Amygdala (tissue), 56 donors: ENCODE measurements at places on chromosomes 2 and 18.

- DNase-seq = no peak
These were observed 212.7 kb upstream of the COPS8 start for GRCh38 chr2:236872981-236873380.

GRCh38 chr2:70005752-70006446 is 44.5 kb upstream of the ASPRV1 start:
- DNase-seq = no peak

DNA sequence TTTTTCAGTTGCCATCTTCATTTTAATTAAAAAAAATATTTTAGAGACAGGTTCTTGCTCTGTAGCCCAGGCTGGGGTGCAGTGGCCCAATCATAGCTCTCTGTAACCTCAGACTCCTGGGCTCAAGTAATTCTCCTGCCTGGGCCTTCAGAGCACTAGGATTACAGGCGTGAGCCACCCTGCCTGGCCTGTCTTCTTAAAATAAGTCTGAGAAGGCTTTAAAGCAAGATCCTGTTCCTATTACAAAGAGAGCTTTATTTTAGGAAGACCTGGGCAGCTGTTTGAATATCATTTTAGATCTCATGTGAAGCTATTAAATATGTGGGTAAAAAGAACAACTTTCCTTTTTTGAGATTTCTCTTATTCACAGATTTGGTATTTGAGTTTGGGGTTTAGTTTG is 1.5 kb downstream of the FAM228A start:
- DNase-seq = no peak

- no peak for DNase-seq
These were observed 301.0 kb upstream of the HS6ST1 start for GRCh38 chr2:128619471-128620325.

DNA sequence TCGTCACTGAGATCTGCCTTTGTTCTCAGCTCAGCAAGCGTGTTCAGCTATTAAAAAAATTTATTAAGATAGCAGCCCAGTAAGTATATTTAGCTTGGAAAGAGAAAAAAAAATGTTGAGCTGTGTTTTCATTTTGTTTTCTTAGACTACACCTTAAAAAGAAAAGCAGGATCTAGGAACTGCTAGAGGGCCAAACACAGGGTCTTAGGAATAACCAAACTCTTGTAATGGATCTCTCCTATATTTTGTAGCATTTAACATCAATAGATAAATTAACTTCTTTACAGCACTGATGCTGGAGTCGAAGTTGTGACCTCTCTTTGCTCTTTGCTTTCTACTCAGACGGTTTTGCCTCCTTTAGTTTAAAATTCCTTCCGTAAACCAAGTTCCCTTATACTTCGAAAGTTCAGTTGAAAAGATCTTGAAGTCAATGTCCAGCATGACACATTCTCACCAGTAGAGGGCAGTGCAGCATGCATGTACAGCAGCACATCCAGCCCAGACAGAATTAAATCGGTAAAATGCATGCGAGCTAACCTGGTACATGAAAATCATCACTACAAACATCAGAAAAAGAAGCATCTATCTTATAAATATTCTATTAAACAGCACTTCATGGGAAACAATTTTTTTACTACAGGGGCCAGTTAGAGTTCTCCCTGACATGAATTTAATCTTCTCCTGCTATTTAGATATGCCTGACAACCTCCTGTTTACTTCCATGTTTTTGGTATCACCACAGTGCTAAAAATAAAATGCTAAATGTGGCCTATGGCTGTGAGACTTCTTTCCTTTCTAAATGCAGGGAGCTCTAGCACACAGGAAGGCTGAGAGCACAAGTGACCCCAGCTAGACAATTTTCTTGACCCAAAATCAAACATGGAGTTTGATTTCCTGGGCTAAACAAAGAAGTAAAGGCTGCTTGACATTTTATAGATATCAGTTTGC is 48.2 kb upstream of the MAP3K20 start:
- DNase-seq = no peak

DNA sequence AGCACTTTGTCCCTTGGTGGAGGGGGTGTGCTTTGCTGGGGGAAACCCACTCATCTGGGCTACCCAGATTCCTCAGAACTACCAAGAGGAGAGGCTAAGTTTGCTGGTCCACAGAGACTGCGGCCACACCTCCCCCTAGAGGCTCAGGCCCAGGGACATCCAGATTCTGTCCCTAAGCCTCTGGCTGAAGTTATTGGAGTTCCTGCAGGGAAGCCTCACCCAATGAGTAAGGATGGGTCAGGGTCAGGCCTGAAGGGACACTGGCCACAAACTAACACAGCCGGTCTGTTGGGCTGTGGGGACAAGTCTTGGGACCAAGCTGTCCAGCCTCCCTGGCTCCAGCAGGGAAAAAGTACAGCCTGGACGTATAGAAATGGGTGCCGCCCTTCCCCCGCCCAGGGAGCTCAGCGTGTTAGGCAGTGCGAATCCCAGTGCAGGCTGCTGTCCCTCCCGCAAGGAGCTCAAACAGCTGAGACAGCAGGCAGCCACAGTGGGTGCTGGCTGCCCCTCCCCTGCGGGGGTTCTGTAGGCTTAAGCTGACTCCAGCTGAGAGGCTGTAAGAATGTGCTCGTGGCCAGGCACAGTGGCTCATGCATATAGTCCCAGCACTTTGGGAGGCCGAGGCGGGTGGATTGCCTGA is 86.9 kb upstream of the ARL5A start:
- DNase-seq = no peak

- DNase-seq = peak; percentile 56
These were observed 47.1 kb upstream of the CCDC150 start for GRCh38 chr2:196592331-196592910.

GRCh38 chr18:13623871-13624270 is 102.5 kb downstream of the FAM210A start:
- peak; percentile 42 for DNase-seq

- DNase-seq = no peak
These were observed 67.4 kb downstream of the GYPC start for GRCh38 chr2:126723281-126723815.

GRCh38 chr2:80348953-80349352 is 44.4 kb upstream of the LRRTM1 start:
- DNase-seq = no peak

- no peak for DNase-seq
These were observed 269.4 kb downstream of the ETAA1 start for GRCh38 chr2:67666386-67667053.

GRCh38 chr2:28347596-28347995 is 45.1 kb upstream of the FOSL2 start:
- DNase-seq = no peak

DNA sequence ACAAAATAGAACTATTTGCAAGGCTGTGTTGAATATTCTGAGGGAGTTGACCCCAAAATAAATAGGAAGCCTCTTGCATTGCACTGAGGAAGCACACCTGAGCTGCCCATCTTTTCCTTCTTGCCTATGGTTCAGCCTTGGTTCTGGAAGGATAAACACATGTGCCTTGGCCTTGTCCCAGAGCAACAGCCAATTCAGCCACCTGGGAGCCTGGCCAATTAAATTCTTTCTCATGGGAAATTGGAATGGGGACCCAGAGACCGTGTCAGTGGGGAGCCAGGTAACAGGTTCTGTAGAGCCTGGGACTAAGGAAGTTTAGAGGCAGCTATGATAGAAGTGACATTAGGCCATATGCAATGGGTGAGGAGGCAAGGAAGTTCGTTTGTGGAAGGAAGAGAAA is 99.6 kb downstream of the KLF7 start:
- DNase-seq = no peak

DNA sequence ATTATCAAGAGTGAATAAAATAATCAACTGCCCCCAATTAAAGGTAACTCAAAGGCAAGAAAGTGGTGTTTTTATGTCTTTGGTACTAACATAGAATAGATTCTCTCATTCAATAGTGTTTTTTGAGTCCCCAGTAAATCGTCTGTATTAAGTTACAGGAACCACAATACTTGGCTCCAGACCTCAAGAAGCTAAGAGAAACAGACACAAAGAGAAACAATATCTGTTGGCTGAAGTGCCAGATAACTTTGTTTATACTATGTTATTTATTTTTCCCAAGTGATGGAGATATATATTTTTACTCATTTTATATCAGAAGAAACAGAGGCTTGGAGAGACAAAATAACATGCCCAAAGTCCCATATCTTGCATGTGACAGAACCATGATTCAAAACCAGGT is 201.7 kb upstream of the HNRNPA3 start:
- no peak for DNase-seq

- DNase-seq = no peak
These were observed 141.7 kb downstream of the RBMS1 start for GRCh38 chr2:160351956-160352355.

- DNase-seq = no peak
These were observed 131.6 kb upstream of the OTX1 start for GRCh38 chr2:62919041-62919440.

- DNase-seq = no peak
These were observed 760.0 kb upstream of the FSHR start for GRCh38 chr2:49914281-49914680.

DNA sequence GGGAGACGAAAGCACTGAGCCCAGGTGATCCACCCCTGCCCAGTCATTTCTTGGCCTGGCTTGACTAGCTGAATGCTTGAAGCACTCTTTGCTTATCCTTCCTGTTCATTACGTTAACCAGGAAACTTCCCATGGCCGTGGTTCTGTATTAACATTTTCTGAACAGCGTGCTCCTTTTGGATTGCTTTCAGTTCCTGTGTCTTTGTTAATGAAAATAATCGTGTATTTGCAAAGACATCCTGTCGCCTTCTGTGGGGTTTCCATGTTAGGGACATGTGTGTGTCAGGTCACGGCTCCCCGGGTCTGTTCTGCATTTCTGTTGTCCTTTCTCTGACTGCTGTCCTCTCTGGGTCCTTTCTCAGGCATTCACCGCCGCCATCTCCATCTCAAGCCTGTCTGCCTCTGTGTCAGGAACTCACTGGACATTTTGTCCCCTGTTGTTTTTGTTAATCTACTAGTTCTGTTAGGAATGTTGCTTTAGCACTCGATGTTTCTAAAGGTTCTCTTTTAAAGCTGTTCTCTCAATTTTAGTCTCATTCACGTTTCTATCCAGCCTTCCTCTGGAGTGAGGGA is 434.1 kb upstream of the HS6ST1 start:
- no peak for DNase-seq

DNA sequence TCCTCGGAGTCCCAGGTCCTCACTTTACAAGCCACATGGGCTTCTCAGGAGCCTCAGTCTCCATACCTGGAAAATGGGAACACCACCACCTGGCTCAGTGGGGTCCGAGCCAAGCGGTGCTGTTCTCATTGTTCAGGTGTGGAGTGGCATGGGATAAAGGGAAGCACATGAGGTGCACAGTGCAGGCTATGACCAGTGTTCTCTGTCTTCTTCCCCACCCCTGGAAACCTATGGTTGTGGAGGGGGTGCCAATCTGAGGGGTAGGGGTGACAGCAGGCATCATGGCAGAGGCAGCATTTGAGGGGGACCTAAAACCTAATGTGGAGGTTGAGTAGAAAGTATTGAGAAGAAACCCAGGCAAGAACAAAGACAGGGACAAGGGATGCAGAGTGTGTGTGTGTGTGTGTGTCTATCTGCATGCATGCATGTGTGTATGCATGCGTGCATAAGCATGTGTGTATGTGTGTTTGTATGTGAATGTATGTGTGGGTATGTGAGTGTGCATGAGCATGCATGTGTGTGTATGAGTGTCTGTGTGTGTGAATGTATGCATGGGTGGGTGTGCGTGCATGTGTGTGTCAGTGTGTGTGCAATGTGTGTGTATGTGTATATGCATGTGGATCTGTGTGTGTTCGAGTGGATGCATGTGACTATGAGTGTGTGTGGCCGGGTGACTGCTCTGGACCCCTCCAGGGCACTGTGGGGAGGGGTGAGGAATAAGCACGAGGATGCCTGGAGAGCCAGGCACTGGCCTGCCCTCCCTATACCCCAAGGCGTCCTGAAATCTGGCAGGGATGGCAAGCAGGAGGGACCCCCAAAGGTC is 4.0 kb downstream of the KIF1A start:
- DNase-seq = no peak

- no peak for DNase-seq
These were observed 197.9 kb downstream of the NEDD4L start for GRCh38 chr18:58241877-58242276.

GRCh38 chr2:216056739-216057138 is 24.9 kb downstream of the PECR start:
- DNase-seq = no peak

- DNase-seq = no peak
These were observed 107.9 kb downstream of the CCDC85A start for GRCh38 chr2:56291711-56292110.

- DNase-seq = no peak
These were observed 371.5 kb downstream of the NUP35 start for GRCh38 chr2:183495589-183496267.

- DNase-seq = no peak
These were observed 185.2 kb downstream of the CCDC102B start for GRCh38 chr18:68983126-68983525.

DNA sequence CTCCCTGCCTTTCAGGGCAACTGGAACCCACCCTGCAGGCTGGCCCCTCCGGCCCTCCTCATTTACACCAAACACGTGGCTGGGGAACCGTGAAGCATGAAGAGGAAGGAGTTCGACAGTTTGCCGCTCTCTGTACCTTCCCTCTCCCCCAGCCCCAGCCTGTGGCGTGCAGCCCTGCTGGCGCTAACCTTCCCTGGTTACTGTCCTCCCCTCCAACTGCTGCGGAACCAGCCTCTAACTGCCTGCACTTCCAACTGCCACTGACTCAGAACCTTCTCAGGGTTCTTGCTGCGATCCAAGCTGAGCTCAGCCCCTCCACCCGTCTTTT is 19.2 kb upstream of the GNAL start:
- no peak for DNase-seq

DNA sequence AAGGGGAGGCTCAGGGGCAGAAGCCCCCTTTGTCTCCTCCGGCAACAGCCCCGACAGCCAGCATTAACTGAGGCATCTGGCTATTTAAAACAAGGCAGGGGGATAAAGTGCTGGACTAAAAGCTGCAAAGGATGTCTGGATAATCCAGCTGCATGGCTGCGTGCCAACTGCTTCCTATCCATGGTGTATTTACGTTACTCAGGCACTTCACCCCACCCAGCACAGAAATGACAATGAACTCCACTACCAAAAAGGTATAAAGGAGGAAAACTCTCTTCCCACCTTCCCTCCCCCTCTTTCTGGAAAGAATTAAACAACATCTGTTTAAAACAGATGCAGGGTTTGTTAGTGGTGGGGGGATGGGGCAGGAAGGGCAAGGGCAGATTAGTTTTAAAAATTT is 82.5 kb downstream of the SPRED2 start:
- no peak for DNase-seq

GRCh38 chr18:79395761-79396404 is at the start of gene NFATC1:
NFATC1 (plus strand) TSS chr18:79395930; CDS start chr18:79396225, 295 bp downstream.
- peak; percentile 54 for DNase-seq

GRCh38 chr2:173602153-173602795 is 247.6 kb downstream of the CDCA7 start:
- no peak for DNase-seq

GRCh38 chr2:189440644-189440946 is 679 bp upstream of the WDR75 start:
- no peak for DNase-seq

- DNase-seq = peak; percentile 6
These were observed 847.6 kb downstream of the SOCS6 start for GRCh38 chr18:71136487-71136886.

DNA sequence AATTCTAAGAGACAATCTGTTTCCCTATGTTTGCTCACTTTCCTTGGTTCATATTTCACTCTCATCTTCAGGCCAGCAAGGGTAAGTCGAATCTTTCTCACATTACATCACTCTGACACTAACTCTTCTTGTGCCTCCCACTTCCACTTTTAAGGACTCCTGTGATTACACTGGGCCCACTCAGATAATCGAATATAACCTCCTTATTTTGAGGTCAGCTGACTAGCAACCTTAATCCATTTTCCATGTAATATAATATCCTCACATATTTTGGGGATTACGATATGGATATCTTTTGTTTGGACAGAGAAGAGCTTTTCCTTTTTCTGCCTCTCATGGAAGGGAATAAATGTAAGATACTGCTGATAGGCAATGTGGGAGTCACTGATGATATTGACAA is 2015.7 kb upstream of the LRRTM1 start:
- no peak for DNase-seq
